Esophagus mucosa (tissue), 1 donor: ENCODE measurements at places on chromosomes 7 and 10. TPM values are rescaled to one million over a fixed set of nuclear protein-coding genes. Genes with fewer than 3 reads are reported as not detected.

Gene POU6F2
- total RNA-seq: 0.08 TPM

Gene SPDYE2
- total RNA-seq: not detected

Gene ABCC2
- 0.36 TPM for total RNA-seq

Gene ICA1
- 9.4 TPM for total RNA-seq

Gene GJD4
- total RNA-seq: not detected

Gene CH25H
- total RNA-seq: 4.8 TPM

Gene BICC1
- 0.32 TPM for total RNA-seq

Gene CFAP70
- total RNA-seq: 0.40 TPM
